ENCODE measurements at places on chromosomes 1 and 21.

DNA sequence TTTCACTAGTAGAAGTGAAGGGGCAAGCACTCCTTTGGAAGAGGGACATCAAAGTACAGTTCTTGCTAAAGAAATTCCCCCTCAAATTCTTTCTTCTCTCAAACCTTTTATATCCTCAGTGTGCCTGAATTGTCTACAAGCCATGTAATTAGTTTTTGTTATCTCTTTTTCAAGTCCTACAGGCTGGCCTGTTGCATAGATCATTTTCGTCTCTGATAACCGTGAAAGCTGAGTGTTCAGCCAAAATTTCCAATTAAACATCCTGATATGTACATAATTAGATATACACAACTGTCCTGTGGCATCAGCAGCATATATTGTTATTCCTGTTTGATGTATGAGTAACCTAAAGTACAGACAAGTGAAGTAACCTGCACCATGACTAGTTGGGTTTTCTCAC lies 375.5 kb upstream of the ST6GALNAC5 start:
- DNase-seq, result no peak

- no peak for DNase-seq
Measured at GRCh38 chr1:211587123-211587522, 8.2 kb upstream of the SLC30A1 start.

DNA sequence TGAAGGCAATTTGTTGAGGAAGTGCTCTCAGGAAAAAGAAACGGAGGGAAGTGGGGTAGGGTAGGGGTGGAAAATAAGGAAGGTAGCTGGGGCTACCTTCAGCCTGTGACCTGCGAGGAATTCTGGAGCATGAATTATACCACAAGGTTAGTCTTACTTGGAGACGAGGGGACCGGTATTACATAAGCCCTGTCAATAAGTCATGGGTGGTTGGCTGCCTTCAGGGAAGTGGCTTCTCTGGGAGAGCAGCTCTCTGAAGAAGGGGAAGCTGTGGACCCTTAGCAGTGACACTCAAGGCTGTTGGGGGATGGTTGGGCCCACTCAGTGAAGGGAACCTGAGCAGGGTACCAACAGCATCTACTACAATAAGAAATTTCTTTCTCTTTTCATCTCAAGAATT lies 111.3 kb downstream of the TNFSF18 start:
- DNase-seq, result no peak

- DNase-seq, result no peak
Measured at GRCh38 chr1:34188418-34188817, 11.7 kb downstream of the C1orf94 start.

DNA sequence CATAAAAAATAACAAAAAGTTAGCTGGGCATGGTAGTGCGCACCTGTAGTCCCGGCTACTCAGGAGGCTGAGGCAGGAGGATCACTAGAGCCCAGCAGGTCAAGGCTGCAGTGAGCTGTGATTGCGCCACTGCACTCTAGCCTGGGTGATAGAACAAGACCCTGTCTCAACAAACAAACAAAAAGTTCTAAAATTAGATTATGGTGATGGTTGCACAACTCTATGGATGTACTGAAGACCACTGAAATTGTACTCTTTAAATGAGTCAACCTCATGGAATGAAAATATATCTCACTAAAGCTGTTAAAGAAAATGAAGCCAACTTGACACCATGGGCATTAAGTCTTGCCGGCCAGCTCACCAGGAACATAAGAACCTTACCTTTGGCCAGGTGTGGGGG lies 9.1 kb downstream of the MRAP start:
- DNase-seq, result no peak

GRCh38 chr1:49229555-49229954 lies 452.9 kb upstream of the BEND5 start:
- DNase-seq, result no peak

Measured in NCI-H446 (cell line).